ENCODE measurements at places on chromosomes 16 and 17.

DNA sequence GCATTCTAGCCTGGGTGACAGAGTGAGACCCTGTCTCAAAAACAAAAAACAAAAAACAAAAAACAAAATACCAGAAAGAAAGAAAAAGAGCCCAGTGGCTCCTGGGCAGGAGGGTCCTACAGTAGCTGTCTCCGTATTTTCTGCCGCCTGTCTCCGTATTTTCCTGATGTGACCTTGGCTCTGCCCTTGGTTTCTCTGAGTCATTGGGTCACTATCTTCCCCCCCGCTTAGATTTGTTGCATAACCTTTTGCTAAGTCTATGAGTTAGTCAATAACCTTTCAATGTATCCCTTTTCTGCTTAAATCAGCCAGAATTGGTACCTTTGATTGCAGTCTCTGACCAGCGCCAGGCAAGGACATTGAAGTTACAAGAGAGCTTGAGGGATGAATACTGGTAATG, 36.9 kb downstream of the MIS12 start:
- no peaks in the 10 kb centered on the region for H3K4me1 ChIP-seq
- no peak overlapping the region for H3K4me3 ChIP-seq
- H3K27me3 ChIP-seq: no peaks in the 10 kb centered on the region
- no peak overlapping the region for H3K27ac ChIP-seq
- H3K36me3 ChIP-seq: no peaks in the 10 kb centered on the region

DNA sequence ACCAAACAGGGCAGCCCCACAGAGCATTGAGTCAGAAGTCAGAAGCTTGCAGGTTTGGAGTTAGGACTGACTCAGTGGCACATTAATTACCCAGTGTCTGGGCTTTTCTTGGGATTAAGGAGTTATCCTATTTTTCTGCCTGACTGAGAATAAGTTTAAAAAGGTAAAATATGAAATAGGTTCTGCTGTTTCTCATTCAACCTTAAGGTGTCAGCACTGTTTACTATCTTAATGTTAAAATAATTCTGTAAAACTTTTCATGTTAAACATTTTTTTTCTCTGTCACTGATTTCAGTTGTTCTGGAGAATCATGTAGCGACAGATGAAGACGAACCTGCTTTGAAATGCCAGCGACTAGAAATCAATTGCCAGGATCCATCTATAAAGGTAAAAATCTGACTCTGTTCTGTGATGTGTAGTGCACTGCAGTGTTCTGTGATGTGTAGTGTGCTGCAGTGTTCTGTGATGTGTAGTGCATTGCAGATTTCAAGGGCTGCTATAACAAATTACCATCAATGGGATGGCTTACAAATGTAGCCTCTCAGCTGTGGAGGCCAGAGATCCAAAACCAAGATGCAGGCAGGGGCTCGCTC, 128.0 kb downstream of the LAT start:
- DNase-seq: no peak
- H3K36me3 ChIP-seq: no peaks in the 10 kb centered on the region
- H3K27me3 ChIP-seq: no peaks in the 10 kb centered on the region
- H3K27ac ChIP-seq: no peak overlapping the region
- no peak overlapping the region for H3K4me3 ChIP-seq

GRCh38 chr16:85698935-85699558, 10.3 kb upstream of the GINS2 start:
- H3K36me3 ChIP-seq: no peaks in the 10 kb centered on the region
- no peaks in the 10 kb centered on the region for H3K27me3 ChIP-seq
- no peak overlapping the region for H3K27ac ChIP-seq

- no peak for DNase-seq
- no peaks in the 10 kb centered on the region for H3K27me3 ChIP-seq
- H3K27ac ChIP-seq: no peak overlapping the region
- H3K4me3 ChIP-seq: no peak overlapping the region
- peaks cover 11% of the 10 kb centered on the region for H3K4me1 ChIP-seq
These were observed 313.7 kb upstream of the CDH5 start for GRCh38 chr16:66052745-66053144.

GRCh38 chr16:88701581-88702370, 4.4 kb downstream of the RNF166 start:
- no peaks in the 10 kb centered on the region for H3K27me3 ChIP-seq
- peaks cover 5% of the 10 kb centered on the region for H3K4me1 ChIP-seq
- peaks cover 2% of the 10 kb centered on the region for H3K36me3 ChIP-seq

- no peak overlapping the region for H3K4me3 ChIP-seq
- H3K36me3 ChIP-seq: no peaks in the 10 kb centered on the region
- no peak for DNase-seq
These were observed 14.0 kb downstream of the HERPUD1 start for GRCh38 chr16:56945847-56946527.

- H3K27ac ChIP-seq: no peak overlapping the region
- H3K4me3 ChIP-seq: no peak overlapping the region
- no peaks in the 10 kb centered on the region for H3K4me1 ChIP-seq
These were observed 33.1 kb downstream of the MEAK7 start for GRCh38 chr16:84471316-84471715.

DNA sequence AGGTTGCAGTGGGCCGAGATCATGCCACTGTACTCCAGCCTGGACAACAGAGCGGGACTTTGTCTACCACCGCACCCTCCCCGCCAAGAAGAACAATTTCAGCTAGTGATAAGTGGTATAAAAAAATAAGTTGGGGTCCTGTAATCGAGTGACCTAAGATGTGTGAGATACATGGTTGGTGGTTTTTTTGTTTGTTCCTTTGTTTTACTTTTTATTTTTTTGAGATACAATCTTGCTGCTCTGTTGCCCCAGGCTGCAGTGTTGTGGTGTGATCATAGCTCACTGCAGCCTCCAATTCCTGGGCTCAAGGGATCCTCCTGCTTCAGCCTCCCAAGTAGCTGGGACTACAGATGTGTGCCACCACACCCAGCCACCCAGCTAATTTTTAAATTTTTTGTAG, 58.7 kb downstream of the PITPNC1 start:
- H3K4me3 ChIP-seq: no peak overlapping the region
- H3K27me3 ChIP-seq: no peaks in the 10 kb centered on the region
- peaks cover 5% of the 10 kb centered on the region for H3K4me1 ChIP-seq
- no peak overlapping the region for H3K27ac ChIP-seq

DNA sequence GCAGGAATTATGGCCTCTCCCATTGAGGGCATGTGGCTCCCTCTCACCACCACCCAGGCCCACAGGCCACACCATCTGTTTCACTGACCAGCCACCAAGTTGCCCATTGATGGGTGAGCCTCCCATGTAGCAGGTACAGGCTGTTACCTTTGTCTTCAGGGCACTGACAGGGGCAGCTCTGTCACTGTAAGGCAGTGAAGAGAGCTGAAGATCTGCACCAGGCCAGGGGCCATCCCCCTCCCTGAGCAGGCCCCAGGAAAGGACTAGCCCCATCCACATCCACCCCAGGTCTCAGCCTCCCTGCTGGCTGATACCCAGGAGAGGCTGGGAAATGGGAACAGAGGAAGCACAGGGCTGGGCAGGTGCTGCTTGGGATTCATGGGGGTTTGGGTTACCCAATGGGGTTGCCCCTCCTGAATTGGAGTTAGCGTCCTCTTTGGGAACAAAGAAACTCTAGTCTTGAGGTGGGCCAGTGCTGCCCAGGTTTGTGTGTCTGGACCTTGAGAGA, 1691.4 kb downstream of the TP53TG3F start:
- no peaks in the 10 kb centered on the region for H3K4me1 ChIP-seq
- DNase-seq: no peak
- no peaks in the 10 kb centered on the region for H3K36me3 ChIP-seq

DNA sequence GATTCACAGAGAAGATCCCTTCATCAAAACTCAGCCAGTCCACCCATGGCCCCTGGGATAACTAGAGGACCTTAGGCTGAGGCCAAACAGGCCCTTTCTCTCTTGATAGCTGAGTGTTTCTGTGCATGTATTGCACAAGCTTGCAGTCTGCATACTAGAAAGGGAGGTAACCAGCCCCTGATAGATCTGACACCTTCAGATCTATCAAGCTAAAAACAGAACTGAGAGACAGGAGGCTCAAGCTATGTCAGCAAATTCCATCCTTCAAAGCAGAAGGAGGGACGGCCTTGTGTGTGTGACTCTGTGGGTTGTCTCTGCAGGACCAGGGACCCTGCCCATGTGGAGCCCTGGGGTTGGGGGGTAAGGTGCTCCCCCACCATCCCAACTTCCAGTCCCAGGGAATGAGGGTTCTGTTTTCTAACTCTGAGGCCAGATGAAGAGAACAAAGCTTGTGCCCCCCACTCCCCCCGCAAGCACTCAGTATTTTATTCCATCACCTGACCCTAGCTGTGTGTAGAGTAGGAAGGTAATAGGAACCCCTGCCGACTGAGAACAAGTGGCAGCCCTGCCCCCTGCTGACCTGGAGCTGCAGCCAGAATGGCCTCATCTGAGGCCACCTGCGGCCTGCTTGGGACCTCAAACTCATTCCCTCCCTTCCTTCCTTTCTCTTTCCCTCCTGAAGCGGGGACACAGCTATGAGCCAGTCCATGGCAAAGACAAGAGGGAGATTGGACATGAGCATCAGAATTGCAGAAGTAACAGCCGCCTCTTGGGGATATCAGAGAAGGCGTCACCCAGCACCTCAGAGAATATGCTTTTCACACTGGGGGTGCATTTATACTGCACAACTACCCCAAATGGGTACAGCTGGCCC, 63.8 kb downstream of the SMPD3 start:
- H3K36me3 ChIP-seq: no peaks in the 10 kb centered on the region
- no peaks in the 10 kb centered on the region for H3K4me1 ChIP-seq
- H3K4me3 ChIP-seq: no peak overlapping the region
- H3K27me3 ChIP-seq: no peaks in the 10 kb centered on the region
